Cerebellar cortex (tissue), 1 donor: ENCODE measurements at places on chromosomes 12 and 14.

GRCh38 chr12:51242876-51243275, 4.2 kb downstream of the DAZAP2 start:
- DNase-seq: no peak

DNA sequence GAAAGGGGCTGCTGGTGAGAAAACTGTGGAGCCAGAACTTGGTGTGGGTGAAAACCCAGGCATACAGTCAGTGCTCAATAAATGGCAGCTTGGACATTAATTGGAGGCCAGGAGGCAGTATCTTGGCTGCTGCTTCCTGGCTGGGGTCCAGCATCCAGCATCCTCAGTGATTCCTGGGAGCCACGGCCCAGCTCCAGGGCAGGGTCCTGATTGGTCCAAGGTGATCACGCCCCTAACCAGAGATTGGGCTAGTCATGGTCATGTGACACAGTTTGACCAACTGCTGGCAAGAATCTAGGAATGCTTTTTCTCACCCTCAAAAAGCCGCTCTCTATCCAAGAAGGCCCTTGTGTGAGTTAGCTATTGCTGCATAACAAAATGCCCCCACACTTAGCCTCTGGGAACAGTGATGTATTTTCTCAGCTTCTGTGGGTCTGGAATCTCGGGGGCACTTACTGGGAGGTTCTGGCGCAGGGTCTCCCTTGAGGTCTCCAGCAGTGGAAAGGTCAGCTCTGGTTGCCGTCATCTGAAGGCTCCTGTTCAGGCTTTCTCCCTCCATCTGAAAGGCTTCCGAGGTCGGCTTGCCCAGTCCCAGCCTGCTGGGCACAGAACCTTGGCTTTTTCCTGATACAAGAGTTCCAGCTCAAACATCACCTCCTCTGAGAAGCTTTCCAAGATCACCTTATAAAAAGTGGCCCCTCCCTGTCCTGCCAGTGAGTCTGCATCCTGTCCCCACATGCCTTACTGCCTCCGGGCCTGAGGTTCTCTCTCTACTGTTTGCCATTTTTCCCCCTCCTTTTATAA, 119.2 kb upstream of the NCOR2 start:
- no peak for DNase-seq

DNA sequence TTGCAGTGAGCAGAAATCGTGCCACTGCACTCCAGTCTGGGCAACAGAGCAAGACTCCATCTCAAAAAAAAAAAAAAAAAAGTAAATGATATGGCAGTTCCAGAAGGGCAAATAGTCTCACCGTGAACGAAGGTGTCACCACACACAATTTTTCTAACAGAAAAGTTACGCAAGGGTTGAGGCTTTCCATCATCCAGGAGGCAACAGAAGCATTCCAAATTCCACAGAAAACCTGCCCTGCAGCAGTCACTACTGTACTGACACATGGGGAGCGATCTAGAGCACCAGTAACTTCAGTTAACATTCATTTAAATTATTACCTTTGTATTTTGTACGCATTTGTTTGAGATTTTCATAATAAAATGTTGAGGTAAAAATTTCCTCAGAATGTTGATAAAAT, 24.8 kb downstream of the TMCC3 start:
- DNase-seq: no peak

DNA sequence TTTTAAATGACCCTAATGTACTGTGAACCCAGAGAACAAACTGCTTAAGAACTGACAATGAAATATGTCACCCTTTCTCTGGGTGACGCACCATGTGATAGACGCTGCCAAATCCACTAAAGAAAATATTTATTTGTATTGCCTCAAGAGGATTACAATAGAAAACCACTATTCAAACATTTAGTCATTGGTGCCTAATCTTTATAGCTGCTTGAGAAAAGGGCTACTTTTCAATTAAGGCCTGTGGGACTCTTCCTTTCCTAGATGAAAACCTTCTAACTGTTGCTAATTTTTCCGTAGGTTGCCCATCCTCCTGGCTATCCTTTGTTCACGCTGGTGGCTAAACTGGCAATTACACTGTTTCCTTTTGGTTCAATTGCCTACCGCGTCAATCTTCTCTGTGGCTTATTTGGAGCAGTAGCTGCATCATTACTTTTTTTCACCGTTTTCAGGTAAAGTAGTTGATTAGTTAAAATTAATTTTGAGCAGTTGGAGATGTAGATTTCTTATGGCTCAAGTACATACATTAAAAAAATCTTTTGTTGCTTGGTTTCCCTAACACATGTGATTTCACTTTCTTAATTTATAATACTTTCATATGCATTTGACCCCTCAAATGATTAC, 6.0 kb downstream of the TMEM260 start:
- DNase-seq: no peak

- DNase-seq: peak; percentile 55
These were observed 2.1 kb downstream of the LUM start for GRCh38 chr12:91109148-91109564.

GRCh38 chr12:2636741-2637340, 157.9 kb upstream of the FKBP4 start:
- no peak for DNase-seq

- peak; percentile 80 for DNase-seq
These were observed 1.6 kb downstream of the CTDSP2 start for GRCh38 chr12:57844709-57845477.

GRCh38 chr12:75554556-75554880, 43.1 kb upstream of the KRR1 start:
- no peak for DNase-seq

GRCh38 chr12:81610955-81611889, 147.9 kb downstream of the PPFIA2 start:
- no peak for DNase-seq

DNA sequence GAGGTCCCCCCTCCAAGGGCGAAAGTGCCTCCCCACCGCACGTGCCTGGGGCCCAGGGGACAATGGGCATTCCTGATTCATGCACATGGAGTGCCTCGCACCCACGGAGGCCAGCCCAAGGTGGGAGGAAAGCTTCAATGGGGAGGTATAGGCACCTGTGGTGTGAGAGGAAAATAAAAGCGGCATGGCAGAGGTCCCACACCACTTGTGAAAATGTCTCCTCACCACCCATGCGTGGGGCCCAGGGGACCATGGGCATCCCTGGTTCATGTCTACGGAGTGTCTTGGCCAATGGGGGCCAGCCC, 384.7 kb downstream of the ALG10 start:
- no peak for DNase-seq

GRCh38 chr12:6567112-6567670, 900 bp downstream of the NOP2 start:
- DNase-seq: no peak

DNA sequence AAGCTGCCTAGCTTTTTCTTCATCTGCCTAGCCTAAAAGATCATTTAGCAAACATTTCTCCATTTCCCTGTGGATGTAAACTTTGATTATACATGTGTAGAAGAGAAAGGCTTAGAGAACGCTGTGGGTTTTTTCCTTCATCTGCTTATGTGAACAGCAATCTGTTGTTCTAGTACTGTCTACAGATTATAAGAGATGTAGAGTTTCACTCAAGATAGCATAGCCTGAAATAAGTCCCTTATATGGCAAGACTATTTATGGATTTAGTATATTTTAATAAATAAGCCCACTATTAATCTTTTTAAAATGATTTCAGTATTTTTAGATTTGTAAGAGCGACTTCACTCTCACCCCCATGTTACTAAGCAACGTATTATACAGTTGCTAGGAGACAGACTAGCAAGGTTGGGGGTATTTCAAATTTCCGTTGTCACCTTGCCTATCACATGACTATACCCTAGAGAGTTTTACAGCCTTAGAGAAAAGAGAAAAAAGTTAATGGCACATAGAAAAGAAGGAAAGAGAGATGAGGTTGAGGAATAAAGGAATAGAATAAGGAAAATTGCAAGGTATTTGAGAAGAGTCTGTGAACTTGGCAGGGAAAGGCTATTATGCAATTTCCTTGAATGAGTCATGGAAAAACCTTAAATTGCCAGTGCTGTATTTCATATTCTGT, 12.2 kb upstream of the TUBA1A start:
- peak; percentile 89 for DNase-seq

- peak; percentile 84 for DNase-seq
These were observed 200.2 kb downstream of the EXOC5 start for GRCh38 chr14:57068511-57068910.

DNA sequence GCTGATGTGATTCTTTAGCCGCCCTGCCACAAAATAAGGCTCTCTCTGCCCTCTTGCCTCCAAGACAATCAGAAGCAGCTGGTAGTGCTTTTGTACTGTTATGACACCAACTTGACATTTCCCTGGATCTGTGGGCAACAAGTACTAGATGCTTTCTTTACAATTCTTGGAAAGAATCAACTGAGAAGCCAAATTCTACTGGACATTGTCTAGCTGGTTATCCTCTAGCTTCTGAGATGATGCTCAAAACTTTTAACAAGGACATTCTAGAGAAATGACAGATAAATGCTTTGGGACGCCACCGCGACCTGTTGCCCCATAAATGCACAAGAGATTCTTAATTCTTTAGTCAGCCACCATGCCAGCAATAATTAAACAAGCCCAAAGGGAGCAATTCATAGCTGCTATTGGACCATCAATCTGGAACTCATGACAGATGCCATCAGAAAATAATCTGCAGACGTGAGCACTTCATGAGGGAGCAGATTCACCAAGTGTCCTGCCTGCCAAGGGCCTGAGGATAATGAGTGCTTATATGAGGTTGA, 22.8 kb downstream of the FMNL3 start:
- DNase-seq: no peak

DNA sequence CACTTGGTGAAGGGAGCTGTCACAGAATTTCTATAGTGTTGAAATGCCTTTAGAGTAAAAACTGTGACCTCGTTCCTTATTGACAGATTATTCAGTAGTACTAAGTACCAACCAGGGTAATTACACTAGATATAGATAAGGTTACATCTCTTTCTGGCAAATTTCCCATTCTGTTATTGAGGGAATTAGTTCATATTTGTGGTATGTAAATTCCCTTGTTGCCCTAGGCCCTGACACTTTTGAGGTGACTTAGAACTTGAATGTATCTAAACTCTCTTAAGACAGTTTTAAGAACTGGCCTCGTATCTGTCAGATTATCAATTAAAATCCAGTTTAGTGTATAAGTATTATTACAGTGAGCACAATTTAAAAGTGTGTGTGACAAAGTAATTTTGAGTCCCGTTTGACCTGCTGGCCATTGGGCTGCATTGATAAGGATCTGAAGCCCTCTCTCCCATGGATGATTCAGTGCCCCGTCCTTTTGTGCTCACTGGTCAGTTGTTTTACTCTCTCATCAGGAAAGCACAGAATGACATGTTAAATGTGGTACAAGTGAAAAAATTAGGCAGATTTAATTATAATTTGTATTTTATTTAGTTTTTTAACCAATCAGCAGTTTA, 123.2 kb downstream of the GPR135 start:
- no peak for DNase-seq

DNA sequence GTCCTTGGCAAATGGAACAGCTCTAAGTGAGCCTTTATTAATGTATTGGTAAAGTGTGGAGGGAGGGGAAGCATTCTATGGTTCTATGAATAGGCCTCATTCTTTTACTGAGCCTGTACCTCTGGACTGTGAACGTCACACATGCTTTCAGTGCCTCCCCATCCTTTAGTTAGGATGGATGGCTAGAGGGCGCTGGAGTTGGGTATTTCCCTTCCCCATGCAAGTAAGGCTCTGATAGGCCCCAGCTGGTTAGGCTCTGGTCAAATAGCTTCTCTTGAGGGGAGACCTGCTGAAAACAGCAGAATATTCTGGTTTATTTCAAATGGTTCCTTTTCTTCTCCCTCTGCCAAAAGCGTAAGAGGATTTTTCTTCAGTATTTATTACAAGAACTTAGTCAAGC, 860.9 kb upstream of the MDGA2 start:
- no peak for DNase-seq

DNA sequence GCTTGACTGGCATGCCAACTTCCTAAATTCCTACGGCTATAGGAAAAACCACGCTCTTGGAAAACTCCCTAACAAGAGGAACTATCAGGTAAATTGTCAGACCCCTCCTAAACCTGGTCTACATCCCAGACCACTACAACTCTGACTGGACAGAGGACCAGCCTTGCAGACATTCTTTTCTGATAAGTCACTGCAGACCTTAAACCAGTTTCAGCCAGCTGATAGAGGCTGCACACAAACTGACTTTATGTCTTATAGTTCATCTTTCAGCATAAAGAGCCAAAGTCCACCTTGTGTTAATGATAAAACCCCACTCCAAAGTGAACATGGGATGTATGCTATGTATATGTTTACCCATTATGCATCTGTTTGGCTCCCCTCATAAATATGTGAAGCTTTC, 166.6 kb downstream of the KTN1 start:
- DNase-seq: no peak

GRCh38 chr12:98422812-98423211, 92.6 kb upstream of the TMPO start:
- DNase-seq: no peak

GRCh38 chr14:96894966-96895365, 97.8 kb downstream of the VRK1 start:
- DNase-seq: no peak

- peak; percentile 68 for DNase-seq
These were observed 196.6 kb upstream of the DCN start for GRCh38 chr12:91379051-91379775.

GRCh38 chr14:91058042-91058581, 2.3 kb downstream of the RPS6KA5 start:
- DNase-seq: peak; percentile 27

DNA sequence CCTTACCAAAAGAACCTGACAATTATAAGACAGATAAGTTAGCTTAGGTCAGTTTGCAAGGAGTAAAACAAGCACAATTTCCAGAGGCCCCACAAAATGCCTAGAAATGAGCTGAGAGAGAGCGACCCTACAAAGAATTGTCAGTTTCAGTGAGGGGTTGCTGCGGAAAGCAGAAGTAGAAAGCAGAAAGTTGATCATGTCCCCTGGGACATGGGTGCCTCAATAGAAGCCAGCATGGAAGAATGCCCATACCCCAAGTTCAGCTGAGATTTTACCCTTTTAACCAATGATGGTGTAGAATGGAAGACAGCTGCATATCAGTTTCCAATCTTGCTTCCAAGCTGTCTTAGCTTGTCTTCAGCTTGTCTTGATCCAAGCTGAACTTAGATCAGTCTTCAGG, 21.8 kb upstream of the CRY1 start:
- no peak for DNase-seq

- DNase-seq: no peak
These were observed 50.7 kb downstream of the SENP1 start for GRCh38 chr12:48054955-48055821.

DNA sequence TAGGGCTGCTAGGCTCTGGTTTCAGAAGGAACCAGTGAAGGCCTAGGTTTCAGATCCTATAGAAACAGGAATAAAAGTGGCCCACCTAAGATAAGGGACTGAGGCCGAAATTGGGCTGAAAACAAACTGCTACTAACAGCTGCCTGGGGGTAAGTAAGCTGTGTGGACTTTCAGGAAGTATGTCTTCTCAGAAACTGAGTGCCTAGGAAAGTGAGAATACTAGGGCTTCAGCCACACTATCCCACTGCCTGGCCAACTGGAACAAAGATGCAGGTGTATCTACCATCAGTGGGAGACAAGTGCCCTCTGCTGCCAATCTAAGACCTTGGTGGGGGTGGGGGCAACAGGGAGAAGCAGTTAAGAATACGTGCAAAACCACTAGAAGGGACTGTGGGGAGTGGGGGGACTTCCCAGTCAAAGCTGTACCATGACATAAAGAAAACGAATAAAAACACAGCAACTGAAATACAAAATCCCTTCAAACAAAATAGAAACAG, 82.5 kb downstream of the MED13L start:
- DNase-seq: no peak
